ENCODE measurements at places on chromosomes 4 and X. TPM values are rescaled to one million over a fixed set of nuclear protein-coding genes. Genes with fewer than 3 reads are reported as not detected.

GRCh38 chrX:143934542-143934941, 50.7 kb downstream of the UBE2NL start:
- no peak for DNase-seq

GRCh38 chr4:124152132-124152531, 560.4 kb downstream of the ANKRD50 start:
- DNase-seq: no peak

DNA sequence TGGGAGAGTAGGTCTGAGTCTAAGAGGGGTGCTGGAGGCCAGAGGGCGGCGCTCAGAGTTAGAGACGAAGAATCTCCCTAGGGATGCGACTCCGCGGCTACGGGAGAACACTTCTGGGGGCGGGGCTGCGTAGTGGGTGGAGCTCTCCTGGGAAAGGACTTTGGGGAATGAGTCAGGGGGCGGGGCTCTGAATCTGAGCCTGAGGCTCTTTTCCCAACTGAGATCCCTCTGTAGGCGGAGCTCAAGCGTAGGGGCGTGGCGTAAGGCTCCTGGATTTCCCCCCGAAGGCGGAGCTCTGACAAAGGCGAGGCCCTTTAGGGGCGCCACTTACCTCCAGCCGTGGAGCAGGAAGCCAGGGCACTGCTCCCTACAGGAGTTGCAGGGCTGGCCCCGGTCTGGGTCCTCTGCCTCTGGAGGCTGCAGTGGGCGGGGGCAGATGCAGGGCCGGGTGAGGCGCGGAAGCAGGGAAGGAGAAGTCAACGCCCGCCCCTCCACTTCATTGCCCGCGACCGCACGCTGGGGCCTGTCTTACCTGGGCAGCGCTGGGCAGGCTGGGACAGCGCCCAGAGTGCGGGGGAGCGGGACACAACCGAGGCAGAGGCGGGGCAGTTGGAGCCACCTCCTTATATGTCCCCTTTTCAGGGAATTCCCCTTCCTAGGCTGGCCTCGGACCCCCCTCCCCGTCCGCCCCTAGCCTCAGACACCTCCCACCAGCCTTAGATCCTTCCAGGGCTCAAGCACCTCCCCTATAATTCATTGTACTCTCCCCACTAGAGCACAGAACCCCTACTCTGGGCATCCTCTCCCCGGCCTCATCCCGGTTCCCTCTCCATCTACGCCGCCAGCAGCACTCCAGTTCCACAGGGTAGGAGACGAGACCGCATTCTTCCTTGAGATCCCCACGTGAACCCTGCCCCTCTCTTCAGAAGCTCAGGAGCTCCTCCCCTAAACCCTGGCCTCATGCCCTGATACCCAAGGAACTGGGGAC, 1.6 kb downstream of the PRICKLE3 start:
- DNase-seq: peak; percentile 97

DNA sequence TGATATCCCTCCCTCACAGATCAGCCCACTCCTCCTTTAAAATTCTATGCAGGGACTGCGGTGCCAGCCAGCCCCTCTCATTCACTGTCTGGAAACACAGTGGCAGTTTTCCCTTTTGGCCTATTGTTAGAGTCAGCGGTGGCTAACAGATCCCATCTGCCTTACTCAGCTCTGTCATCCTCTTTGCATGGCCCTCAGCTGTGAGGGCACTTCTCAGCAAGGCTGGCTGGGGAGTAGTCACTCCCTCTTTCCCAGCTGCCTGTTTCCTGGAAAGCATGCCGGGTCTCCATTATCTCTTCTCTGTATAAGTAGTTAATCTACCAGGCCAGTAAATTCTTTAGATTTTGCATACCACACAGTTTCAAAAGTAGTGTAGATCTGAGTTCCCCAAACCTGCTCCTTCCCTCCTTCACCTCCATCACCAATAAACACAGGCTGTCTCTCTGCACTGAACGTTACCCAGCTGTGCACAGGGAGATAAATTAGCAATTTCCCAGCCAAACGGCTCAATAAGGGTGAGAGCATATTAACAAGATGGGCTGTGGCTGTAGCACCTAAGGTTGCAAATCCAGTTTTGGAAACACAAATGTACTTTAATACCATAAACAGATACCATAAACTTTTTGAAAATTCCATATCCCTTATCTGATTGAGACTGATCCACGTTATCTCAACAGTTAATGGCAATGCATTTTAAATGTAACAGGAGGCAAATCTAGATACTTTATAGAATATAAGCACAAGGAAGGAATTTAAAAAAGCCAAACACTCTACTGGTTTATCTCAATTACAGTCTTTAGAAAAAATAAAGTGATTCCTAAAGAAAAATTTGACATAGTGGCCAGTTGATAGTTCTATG, 229.3 kb downstream of the ANKRD50 start:
- DNase-seq: peak; percentile 21

- no peak for DNase-seq
These were observed 318.0 kb upstream of the TAPT1 start for GRCh38 chr4:16544251-16544721.

DNA sequence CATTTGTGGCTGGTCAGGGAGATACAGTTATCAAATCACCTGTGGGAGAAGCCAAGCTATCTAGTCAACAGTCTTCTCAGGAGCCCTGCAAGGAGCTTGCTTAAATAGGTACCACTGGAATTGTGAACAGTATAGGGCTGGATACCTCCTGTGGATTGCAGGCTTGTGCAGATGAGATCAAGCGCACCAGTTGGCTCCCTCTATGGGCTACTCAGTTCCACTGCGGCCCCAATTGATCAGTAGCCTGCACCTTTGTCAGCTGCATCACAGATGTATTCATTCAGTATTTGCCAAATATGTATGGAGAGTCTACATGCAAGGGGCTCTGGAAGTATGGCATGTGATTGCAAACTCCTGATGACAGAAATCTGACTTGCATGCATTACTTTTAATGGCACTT, 28.6 kb downstream of the TEX13A start:
- peak; percentile 58 for DNase-seq

DNA sequence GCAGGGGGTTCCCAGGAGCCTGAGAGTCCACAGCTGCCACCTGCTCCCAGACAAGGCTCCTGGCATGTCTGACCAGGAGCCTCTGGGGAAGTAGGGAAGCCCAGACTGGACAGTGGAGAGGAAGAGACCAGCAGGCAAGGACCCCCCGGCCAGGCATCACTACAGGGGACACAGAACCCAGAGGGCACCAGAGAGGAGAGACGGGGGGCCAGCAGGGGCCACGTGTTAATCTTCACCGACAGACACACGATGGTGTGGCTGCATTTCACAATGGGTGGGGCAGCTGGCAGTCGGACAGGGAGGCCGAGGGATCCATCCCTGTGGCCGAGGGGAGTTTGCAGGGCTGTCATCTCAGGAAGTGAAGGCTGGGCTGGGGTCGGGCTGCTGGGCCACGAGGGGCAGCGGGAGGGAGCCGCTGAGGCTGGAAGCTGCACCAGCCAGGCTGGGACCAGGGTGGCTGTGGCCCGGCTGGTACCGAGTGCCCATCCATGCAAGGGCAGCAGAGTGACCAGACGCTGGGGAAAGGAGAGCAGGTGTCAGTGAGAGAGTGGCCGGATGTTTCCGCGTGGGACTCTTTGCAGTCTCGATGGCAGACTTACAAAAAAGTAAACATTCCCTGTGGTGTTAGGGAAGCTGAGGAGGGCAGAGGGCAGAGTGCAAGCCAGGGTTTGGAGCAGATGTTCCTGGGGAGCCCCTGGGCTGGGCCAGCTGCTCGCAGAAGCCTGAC, 4.7 kb downstream of the PDE6B start:
- DNase-seq: no peak

- DNase-seq: no peak
These were observed 59.1 kb downstream of the MID1IP1 start for GRCh38 chrX:38860106-38861013.

GRCh38 chrX:149853925-149854324, 27.1 kb upstream of the MAGEA8 start:
- no peak for DNase-seq

GRCh38 chr4:126899331-126899801, 733.4 kb upstream of the INTU start:
- DNase-seq: no peak

MTHFD2L gene
- 24.4 TPM for total RNA-seq

ANXA5 gene
- 129 TPM for total RNA-seq

FDCSP gene
- total RNA-seq: not detected

Data from GM23338 (cell line).